Heart left ventricle (tissue), 16 donors: ENCODE measurements at places on chromosomes 3 and 15.

DNA sequence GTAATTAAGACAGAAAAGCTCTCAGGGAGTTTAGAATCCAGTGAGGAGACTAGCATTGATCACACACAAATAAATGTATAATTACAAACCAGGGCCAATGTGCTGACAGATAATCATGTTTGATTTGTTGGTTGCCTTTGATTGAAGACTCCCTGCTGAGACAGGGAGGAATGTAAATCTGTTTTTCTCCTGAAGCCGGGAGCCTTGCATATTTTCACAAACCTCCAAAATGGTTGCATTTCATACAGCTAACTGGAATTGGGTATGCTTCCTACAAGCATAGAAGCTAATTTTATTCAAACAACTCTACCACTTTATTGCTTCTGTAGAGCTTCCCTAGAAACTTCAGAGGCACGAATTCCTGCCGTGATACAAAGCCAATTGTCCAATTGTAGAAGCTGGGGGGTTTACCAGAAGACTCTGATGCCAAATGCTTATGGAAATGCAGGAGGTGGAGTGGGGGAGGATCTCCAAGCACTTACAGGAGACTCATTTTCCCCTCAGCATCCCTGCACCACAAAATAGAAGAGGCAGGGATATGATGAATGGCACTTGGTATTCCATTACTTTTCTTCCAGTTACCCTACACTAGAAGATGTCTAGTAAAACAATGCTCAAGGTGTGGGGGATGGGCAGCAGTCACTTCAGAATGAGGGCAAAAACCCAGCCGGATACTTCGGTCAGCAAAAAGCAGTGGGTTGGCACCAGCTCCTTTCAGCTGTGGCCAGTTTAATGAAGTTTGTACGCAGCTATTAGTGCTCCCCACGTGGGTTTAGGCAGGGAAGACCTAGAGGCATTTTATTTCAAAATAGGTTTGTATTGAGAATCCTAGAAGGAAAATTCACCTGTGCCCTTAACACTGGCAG is 11.4 kb upstream of the MEX3B start:
- DNase-seq = no peak

DNA sequence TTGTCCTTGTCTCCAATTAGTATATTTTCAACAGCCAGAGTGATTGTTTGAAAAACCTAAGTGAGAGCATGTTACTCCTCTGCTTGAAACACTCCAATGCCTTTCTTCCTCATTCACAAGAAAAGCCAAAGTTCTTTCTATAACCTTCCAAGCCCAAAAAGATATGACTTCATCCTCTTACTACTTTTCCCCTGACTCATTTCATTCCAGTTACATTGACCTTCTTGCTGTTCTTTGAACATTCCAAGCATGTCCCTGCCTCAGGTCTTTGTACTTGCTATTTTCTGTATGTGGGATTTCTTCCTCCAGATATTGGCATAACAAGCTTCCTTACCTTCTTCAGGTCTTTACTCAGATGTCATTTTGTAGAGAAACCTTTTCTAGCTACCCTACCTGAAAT is 28.3 kb downstream of the EHHADH start:
- no peak for DNase-seq

GRCh38 chr3:14949126-14949525 is 1.7 kb downstream of the NR2C2 start:
- no peak for DNase-seq

DNA sequence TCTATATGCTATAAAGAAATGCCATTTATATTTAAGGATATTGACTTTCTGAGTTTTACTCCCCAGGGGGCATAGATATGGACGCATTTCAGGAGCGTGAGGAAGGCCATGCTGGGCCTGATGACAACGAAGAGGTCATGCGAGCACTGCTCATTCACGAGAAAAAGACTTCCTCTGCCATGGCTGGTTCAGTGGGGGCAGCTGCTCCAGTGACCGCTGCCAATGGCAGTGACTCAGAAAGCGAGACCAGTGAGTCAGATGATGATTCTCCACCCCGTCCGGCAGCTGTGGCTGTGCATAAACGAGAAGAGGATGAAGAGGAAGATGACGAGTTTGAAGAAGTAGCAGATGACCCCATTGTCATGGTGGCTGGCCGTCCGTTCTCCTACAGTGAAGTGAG is 38.4 kb downstream of the GTF2E1 start:
- no peak for DNase-seq

DNA sequence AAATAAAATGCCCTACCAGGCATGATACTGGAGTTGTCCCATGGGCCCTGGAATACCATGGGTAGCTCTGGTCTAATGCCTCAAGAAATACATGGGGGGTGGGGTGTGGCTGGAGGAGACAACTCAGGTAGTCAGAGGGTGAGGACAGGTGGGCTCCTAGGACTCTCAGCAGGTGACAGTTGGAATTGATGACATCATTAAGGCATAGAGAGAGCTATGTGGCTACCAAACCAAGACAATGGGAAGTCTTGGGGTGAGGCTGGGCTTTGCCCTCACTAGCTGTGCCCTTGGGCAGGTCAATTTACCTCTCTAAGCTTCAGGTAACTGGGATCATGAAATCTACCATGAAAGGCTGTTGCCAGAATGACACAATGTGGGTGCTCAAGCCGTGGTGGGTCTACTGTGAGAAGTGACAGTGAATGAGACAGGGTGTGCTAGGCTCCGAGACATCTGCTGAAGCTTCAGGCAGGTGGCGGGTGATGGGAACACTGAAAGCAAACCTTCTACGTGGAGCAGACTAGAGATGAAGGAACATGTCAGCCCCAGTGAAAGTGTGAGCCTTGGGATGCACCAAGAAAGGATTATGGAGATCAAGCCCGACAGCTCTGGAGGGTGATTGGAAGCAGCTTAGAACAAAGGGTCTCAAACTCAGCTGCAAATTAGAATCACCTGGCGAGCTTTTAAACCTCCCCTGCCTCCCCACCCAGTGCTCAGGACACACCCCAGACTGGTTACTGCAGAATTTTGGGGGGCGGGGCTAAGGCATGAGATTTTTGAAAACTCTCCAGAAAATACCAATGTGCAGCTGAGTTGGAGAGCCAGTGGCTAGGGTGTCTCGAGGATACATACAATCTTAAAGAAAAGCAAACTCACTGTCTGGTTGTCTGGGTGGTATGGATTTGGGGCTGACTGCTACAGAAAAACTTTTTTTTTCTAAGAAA is 21.5 kb downstream of the SLC6A20 start:
- DNase-seq = no peak

GRCh38 chr3:114623420-114624046 is 329.7 kb downstream of the TIGIT start:
- no peak for DNase-seq

GRCh38 chr15:55222588-55222987 is 25.8 kb upstream of the RSL24D1 start:
- no peak for DNase-seq

GRCh38 chr3:4904811-4905695 is 74.2 kb upstream of the BHLHE40 start:
- no peak for DNase-seq

- DNase-seq = no peak
Observed at GRCh38 chr3:77204788-77205187, 164.9 kb downstream of the ROBO2 start.

GRCh38 chr3:124767691-124768090 is 37.4 kb downstream of the UMPS start:
- no peak for DNase-seq

DNA sequence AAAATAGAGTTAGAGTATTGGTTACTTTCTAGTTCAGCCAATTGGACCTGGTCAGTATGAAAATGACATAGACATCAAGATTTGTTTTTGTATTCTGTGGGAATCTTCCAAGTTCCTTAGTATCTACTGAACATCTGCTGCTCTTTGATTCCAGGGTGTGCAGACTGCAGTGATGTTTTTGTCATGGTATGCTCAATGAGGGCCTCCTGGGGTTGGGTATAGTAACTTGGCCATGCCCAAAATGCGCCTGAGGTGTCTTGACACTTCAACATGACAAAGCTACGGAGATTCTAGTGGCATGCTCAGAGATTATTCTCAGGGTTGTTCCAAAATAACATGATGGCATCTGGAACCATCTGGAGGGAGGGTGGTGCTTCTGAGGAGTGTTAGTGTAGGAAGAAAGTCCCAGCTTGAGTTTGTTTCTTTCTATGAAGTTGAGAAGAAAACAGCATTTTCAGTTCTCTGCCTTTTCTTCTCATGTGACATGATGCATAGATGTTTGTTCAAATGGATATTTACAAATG is 313.5 kb upstream of the TBL1XR1 start:
- no peak for DNase-seq

DNA sequence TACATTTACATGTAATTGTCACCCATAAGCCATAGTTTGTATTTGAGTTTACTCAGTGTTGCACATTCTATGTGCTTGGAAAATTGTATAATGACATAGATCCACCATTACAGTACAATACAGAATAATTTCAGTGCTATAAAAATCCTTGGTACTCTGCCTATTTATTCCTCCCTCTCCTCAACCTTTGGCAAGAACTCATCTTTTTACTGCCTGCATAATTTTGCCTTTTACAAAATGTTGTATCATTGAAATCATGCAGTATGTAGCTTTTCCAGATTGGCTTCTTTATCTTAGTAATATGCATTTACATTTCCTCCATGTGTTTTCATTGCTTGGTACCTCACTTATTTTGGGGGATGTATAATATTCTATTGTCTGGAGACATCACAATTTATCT is 786.9 kb upstream of the SEMA6D start:
- DNase-seq = no peak

DNA sequence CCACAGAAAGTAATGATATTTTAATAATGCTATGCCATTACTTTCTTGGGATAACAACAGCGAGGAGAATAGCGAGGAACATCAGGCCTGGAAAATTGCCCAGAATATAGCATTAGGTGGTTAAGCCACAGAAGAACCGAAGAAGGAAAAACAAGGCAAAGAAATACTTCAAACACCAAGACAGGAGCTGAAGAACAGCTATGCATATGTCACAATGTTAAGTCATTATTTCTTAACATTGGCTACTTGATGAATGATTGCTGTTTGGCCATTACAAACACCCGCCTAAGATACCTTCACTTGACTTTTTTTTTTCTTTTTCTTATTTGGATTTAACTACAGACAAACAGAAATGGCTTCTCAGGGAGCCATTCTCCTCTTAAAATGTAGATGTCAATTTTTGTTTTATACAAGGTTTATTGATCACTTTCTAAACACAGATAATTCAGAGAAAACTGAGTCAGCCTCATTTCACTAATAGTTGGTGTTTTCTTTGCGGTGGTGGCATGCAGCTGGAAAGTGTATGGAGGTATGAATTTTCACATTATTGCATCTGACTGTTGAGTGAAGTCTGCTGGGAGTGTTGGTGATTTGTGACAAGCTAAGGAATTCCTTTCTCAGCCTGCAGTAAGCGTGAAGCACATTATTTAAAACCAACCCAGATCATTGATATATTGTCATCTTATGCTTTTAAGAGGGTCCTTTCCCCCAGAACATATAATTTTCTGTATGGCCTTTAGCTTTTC is 705.7 kb upstream of the NR2F2 start:
- no peak for DNase-seq

- no peak for DNase-seq
Observed at GRCh38 chr15:100735129-100736053, 133.0 kb downstream of the ASB7 start.

GRCh38 chr15:33671456-33671855 is 296.8 kb upstream of the CHRM5 start:
- no peak for DNase-seq

GRCh38 chr3:11015369-11015768 is 22.8 kb downstream of the SLC6A1 start:
- no peak for DNase-seq

DNA sequence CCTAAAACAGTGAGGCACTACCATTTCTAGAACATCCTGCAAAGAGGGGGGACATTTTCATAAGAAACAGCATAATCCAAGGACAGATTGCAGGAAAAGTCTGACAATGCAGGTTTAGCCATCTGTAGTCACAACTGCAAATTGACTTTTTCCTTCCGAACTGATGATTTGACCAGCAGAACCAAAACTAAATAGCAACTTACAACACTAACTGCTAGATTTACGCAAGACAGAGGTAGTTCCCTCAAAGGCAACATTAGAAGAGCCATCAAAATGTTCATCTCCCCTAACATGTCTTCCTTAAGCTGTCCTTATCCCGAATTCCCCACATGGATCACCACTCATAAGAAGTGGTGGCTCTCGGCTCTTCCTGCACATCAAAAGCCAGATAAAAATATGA is 129.6 kb downstream of the GADL1 start:
- DNase-seq = no peak

DNA sequence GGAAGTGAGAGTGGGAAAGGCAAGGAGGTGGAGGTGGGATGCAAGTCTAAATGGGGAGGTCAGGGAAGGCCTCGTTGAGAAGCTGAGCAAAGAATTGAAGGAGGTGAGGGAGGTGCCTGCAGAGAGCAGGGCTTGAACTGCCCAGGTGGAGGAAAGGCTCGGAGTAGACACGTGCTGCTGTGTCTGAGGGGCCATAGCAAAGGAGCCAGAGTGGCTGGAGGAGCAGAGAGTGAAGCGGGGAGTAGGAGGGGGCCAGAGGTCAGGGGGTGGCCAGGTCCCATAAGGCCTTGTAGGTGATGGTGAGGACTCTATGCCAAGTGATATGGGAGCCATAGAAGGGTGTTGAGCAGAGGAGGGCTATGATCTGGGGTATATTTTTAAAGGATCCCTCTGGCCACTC is 21.4 kb upstream of the HRH1 start:
- no peak for DNase-seq

- DNase-seq = no peak
Observed at GRCh38 chr15:56754772-56755370, 21.6 kb upstream of the ZNF280D start.

GRCh38 chr15:64633332-64633731 is 142.1 kb downstream of the RBPMS2 start:
- DNase-seq = no peak

- DNase-seq = peak; percentile 43
Observed at GRCh38 chr15:37098468-37099318, 1.7 kb downstream of the MEIS2 start.

DNA sequence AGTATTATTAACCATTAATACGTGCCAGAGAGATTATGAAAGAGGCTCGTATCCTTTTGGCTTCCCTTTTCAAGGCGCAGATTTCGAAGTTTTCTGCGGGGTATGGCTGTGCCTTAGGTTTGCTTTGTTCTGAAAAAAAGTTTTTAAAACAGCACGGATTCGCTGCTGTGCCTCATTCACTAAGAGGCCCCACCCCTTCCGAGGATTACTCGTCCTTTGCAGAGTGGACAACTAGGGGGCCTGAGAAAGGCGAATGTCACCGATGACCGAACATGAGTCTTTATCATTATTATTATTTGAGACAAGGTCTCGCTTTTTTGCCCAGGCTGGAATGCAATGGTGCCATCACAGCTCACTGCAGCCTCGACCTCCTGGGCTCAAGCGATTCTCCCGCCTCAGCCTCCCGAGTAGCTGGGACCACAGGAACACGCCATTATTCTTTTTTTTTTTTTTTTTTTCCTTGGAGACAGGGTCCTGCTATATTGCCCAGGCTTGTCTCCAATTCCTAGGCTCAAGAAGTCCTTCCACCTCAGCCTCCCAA is 684 bp upstream of the RPS27L start:
- DNase-seq = peak; percentile 56

DNA sequence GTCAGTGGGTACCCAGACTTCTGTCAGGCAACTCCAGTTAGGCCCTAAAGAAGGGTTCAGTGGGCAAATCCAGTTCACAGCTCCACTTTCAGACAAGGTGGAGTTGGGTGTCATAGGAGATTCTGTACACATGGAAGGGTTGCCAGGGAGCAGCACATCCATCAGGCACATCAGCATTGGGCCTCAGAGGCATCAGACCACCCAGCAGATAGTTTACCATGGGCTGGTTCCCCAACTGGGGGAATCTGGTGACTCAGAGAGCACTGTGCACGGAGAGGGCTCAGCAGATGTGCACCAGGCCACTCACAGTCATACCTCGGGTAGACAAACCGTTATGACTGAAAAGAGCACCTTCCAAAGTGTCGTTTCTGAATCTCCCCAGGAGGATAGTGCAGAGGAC is 27.2 kb downstream of the SYNM start:
- no peak for DNase-seq
